ENCODE measurements at places on chromosomes 2 and 18.

DNA sequence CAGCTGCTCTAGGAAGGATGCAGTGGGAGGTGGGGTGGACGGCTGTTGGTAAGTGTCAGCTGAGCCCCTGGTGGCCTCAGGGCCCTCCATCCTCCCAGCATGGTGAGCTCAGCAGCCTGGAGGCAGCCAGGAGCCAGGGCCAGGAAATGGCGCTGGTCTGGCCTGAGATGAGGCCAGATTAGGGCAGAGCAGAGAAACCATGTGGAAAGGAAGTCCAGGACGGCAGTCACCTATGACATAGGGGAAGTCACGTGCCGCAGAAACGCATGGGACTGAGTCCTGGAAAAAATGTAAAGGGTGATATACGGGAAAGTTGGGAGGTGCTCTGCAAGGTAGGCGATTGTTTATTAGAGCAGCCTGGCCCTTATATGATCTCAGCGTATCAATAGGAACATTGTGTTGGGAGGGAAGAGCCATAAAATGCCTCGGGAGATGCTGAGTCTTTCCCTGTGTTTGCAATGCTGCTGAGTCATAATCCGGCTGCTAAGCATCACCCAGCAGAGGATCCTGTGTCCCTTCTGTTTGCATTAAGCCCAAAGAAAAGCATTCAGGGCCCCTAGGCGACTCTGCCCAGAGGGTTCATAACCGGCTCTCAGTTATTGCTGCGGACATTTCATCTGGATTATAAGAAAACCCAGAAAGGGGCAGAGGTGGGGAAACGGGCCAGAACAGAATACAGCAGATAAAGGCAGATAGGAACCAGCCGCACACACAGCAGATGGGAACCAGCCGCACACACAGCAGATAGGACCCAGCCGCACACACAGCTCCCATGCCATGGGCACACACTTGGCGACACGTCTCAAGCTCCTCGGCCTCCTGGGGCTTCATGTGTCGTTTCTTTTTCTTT is 30.3 kb upstream of the B3GNT7 start:
- no peak for DNase-seq

- no peak for DNase-seq
Observed at GRCh38 chr2:162473-163382, 101.1 kb downstream of the SH3YL1 start.

- DNase-seq, result no peak
Observed at GRCh38 chr2:176777262-176777661, 435.3 kb upstream of the HNRNPA3 start.

DNA sequence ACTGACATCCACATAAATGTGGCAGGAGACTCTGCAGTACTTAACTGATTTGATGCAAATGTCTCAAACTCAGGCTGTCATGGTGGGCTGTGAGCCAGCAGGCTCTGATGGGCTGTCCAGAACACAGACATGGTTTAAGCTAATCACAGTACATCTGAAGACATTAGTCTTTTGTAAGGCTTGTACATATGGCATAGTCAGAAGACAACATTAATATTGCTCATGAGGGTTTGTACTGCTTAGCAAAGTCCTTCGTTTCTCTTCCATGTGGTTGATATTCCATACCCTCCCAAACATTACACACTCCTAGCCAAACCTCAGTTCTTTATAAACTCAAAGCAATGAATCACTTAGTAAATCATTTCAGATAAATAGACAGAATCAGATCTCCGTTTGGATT is 330.6 kb downstream of the RND3 start:
- no peak for DNase-seq

DNA sequence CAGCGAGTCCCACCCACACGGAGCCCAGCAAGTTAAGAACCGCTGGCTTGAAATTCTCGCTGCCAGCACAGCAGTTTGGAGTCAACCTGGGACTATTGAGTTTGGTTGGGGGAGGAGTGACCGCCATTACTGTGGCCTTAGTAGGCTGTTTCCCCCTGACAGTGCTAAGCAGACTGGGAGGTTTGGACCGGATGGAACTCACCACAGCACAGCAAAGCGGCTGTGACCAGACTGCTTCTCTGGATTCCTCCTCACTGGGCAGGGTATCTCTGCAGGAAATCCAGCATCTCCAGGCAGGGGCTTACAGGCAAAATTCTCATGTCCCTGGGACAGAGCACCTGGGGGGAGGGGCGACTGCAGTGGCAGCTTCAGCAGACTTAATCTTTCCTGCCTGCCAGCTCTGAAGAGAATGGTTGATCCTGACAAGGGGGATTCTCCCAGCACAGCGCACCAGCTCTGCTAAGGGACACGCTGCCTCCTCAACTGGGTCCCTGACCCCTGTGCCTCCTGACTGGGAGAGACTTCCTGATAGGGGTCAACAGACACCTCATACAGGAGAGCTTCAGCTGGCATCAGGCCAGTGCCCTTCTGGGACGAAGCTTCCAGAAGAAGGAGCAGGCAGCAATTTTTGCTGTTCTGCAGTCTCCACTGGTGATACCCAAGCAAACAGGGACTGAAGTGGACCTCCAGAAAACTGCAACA is 425.4 kb downstream of the NYAP2 start:
- no peak for DNase-seq

- DNase-seq, result no peak
Observed at GRCh38 chr2:61597300-61598289, 59.4 kb upstream of the XPO1 start.

DNA sequence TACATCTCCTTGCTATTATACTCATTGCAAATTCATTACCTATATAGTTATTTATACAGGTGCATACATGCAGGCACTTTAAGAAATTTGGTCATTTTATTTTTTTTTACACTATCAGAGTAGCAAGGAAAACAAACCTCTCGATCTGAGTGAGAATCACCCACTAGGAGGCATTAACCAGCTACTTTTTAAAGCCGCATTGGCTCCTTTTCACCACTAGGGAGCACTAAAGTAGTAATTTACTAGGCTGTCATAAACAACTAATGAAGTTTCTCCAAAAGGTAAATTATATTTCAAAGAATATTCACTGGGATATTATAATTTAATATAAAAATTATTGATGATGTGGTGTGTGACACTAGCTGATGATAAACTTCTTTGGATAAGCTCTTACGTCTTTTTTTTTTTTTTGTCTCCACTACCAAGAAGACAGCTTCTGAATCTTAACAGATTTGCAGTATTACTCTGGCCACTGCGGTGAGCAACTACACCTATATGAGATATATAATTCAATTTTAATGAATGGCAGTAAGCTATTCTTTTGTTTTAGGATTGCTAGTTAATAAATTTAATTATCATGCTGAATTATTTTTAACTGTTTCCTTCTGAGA is 101.9 kb downstream of the NOL4 start:
- peak; percentile 69 for DNase-seq

GRCh38 chr2:104668631-104669030 is 185.3 kb upstream of the POU3F3 start:
- DNase-seq, result no peak

GRCh38 chr2:30178618-30179434 is 32.0 kb downstream of the YPEL5 start:
- DNase-seq, result no peak

DNA sequence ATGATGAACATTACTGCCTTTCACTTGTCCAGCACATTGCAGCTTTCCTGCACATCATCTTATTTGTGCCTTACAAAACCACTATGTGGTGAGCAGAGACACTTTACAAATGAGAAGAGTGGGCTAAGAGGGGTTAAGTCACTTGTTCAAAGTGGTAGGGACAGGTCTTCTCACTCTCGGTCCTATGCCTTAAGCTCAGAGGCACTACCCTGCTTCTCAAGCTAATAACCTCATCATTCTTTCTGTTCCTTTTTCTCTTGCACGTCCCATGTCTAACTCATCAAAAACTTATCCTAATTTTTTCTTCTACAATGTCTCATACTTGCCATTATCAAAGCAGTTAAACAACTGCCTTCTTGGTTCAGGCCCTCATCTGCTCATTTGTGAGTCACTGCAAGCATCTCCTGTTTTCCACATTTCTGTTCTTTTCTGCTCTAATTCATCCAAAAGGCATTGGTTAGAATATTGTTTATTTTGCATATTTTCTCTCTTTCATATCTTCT is 21.9 kb upstream of the NCOA1 start:
- DNase-seq, result no peak

- DNase-seq, result peak; percentile 57
Observed at GRCh38 chr2:41782306-41783158, 265.3 kb upstream of the PKDCC start.

GRCh38 chr2:49973436-49973835 is 819.1 kb upstream of the FSHR start:
- no peak for DNase-seq

- no peak for DNase-seq
Observed at GRCh38 chr2:223788826-223789225, 48.6 kb downstream of the AP1S3 start.

DNA sequence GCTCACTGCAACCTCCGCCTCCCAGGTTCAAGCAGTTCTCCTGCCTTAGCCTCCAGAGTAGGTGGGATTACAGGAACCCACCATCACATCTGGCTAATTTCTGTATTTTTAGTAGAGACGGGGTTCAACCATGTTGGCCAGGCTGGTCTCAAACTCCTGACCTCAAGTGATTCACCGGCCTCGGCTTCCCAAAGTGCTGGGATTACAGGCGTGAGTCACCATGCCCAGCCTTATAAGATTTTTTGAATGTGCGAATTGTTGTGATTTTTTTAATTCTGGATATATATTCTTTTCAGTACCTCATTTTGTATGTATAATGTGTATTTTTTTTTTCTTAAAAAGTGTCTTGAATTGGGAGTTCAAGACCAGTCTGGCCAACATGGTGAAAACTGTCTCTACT is 42.0 kb upstream of the CCDC150 start:
- no peak for DNase-seq

DNA sequence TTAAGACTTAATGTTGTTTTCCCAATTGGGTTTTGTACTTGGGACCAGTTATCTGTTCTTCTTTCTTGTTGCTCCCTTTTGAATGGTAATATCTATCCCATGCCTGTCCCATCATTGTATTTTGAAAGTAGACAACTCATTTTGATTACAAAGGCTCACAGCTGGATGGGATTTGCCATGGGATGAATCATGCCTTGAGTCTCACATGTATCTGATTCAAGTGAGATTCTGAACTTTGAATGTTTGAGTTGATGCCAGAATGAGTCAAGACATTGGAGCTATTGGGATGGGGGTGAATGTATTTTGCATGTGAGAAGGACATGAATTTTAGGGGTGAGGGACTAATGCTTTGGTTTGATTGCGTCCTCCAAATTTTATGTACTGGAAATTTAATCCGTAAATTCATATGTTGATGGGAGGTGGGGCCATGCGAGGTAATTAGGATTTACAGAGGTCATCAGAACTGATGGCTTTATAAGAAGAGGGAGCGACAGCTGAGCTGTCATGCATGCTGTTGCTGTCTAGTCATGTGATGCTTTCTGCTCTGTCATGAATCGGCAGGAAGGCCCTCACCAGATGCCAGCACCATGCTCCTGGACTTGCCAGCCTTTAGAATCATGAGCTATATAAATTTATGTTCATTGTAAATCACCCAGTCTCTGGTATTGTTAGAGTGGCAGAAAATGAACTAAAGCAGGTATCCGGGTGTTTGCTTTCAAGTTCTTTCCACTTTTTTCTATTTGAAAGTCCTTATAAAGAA is 741.3 kb upstream of the RAB6C start:
- DNase-seq, result no peak

DNA sequence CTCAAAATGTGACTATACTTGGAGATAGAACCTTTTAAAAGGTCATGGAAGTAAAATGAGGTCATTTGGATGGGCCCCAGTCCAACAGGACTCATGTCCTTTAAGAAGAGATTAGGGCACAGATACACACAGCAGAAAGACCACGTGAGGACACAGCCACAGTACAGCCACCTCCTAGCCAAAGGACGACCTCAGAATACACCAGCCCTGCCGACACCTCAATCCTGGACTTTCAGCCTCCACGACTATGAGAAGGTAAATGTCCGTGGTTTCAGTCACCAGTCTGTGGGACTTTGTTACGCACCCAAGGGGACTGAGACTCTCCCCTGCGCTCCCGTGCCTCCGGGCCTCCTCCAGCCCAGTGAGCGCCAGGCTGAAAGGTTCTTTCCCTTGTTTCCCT is 30.2 kb upstream of the HPCAL1 start:
- DNase-seq, result no peak

DNA sequence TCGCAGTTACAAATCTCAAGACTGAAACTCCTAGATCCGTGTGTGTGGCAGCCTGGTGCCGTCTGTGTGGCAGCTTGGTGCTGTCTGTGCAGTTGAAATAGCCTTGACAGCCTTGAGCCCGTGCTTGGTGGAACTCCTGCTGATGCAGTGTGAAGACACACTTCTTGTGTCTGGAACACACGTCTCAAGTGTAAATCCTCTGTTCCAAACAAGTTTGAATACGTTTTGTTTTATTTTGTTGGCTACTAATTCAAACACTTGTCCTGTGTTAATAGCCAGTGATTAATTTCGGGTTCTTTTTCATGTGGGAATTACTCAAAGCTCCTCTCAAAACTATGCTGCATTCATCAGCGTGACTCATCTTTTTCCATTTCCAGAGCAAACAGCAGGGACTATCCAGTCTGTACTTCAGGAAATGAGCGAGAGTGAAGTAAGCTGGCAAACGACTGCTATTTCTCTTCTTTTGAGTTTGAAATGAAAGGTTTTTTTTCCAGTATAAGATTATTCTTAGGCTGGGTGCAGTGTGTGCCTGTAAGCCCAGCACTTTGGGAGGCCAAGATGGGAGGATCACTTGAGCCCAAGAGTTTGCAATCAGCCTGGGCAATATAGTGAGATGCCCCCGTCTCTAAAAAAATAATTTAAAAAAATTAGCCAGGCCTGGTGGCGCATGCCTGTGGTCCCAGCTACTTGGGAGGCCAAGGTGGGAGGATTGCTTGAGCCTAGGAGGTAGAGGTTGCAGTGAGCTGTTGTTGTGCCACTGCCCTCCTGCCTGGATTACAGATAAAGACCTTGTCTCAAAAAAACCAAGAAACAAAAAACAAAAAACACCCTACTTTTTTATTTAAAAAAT is 152.9 kb downstream of the SPP2 start:
- no peak for DNase-seq

DNA sequence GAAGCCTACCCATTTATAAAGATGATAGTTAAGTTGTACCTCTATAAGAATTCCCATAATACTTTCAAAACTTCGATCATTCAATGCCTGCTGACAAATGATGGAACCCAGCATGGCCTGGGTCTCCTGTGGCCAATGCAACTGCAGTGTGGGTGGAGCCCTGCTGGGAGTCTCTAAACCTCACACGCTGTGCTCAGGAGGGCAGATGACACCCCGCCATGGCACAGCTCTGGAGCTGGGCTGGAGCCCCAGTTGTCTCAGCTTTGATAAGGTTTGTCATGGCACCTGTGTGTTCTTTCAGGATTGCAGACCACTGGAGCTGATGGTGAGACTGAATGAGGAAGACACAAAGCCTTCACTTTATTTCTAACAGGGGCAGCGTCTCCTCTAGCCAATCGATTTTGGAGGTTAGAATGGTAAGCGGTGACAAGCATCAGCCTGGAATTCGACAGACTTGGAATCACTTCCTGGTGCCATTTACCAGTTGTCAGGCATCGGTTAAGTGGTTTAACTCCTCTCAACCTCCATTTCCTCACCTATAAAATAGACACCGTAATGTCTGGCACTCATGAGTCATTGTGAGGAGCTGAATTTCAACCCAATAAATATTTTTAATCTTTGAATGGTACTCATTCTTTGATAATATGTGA is 383.6 kb upstream of the SALL3 start:
- no peak for DNase-seq

- DNase-seq, result no peak
Observed at GRCh38 chr2:224669449-224669848, 46.7 kb downstream of the CCDC195 start.

Measured in COR-L47 (cell line).